NK-92 treated with Interleukin-12 subunit alpha and Interleukin-12 subunit beta, amount 100 ng/mL, for 24 hours (cell line): ENCODE measurements at places on chromosomes 2 and 18.

- no peak for DNase-seq
These were observed 115.0 kb upstream of the CCDC85A start for GRCh38 chr2:56068746-56069145.

DNA sequence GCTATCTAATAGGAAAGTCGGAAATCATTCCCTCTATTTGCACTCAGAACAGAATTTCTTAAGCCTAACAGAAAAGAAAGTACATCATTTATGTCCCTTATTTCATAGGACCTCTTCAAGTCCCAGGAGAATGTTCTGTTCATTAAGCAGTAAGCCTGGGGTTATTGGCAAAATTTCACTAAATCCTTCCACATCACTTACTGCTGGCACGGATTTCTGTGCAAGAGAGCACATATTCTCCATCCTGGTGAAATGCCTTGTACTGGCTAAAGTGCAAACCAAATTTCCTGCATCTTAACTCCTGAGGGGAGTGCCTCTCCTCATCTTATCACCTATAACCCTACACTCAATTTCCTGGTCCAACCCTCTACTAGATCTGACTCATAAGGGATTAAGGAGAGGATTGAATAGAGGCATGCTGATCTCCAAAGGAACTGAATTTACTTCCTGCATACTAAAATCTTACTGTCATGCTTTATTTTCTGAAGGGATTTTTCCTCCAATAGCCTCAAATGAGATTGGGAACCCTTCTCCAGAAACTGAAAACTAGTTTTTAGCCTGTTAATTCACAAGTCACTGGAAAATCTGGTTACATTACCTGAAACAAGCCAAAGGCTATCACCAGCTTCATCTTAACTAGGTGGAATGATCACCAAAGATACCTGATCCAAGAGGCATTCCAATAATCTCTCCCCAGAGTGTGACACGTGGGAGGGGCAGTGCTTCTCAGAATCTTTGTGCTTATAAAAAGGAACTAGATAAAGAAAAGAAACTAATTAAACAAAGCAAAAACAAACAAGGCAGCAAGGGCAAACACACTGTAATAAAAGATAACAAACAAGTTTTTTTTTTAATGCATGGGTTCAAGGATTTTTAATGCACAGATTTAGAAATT is 311.1 kb downstream of the NR4A2 start:
- DNase-seq: no peak

- DNase-seq: no peak
These were observed at the start of gene CCBE1 for GRCh38 chr18:59697236-59697932. CCBE1 (minus strand) TSS chr18:59697423.

DNA sequence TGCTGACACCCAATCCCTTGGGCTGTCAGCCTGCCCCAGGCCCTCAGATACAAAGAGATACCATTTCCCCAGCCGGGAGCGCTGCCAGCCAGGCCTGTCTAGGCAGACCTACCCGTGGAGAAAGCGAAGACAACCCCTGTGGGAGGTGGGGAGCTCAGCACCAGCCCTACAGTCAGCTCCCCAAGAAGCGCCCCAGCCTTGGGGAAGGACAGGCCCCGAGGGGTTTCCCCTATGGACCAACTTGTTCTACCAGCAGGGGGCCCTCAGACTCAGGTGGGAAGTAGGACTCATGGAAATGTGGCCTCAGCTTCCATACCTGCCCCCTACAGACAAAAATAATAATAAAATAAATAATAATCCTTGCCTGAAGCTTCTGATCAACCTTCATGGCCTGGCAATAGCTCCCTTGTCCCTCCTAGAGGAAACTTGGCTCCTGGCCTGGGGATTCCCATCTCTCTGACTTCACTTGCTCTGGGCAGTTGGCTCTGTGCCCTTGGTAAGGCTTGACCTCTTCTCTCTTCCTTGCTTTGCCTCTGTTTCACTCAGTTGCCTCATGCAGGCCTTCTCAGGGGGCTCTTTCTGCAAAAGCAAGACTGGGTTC is 7.0 kb downstream of the SLC35F6 start:
- DNase-seq: no peak

GRCh38 chr18:23618862-23619387 is 32.6 kb upstream of the NPC1 start:
- no peak for DNase-seq

DNA sequence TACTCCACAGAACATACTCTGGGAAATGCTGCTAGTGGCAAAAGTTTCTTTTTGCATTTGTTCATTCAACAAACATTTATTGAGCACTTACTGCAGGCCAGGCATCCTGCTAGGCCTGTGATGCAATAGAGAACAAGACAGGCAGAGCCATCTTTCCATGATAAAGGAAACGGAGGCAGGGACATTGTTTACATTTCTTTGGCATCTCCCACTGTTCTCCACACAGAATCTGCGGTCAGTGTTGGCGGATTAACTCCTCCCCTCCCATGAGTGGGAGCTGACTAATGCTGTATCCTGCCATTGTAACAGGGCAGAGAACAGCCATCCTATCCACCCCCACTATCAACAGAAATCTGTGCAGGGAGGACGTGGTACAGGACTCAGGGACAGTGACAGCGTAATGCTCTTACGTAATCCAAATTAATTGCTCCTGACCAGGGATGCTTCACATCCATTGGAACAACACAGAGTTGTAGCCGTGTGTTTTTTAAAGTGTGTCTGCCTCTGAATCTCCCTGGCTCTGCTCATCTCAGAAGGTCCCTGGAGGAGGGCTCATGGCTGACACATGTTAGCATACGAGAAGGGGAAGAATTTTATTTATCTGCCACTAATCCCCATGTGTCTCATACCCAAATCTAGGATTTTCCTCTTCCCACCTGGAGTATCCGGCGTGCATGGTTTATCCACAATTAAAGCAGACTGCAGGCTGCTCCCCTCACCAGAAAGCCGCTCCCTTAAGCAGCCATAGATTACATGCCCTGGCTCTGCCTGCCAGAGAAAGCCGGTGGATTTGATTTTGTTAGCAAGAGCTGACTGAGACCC is 32.3 kb downstream of the STEAP3 start:
- DNase-seq: no peak

DNA sequence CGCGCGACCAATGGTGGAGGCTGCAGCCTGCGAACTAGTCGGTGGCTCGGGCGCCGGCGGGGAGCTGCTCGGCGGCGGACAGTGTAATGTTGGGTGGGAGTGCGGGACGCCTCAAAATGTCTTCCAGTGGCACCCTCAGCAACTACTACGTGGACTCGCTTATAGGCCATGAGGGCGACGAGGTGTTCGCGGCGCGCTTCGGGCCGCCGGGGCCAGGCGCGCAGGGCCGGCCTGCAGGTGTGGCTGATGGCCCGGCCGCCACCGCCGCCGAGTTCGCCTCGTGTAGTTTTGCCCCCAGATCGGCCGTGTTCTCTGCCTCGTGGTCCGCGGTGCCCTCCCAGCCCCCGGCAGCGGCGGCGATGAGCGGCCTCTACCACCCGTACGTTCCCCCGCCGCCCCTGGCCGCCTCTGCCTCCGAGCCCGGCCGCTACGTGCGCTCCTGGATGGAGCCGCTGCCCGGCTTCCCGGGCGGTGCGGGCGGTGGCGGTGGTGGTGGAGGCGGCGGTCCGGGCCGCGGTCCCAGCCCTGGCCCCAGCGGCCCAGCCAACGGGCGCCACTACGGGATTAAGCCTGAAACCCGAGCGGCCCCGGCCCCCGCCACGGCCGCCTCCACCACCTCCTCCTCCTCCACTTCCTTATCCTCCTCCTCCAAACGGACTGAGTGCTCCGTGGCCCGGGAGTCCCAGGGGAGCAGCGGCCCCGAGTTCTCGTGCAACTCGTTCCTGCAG is at the start of gene HOXD9:
Gene HOXD9 (plus strand): TSS at position 37 of the 728 bp plus-strand sequence. CDS start 50 bp downstream, at position 87.
- DNase-seq: no peak

DNA sequence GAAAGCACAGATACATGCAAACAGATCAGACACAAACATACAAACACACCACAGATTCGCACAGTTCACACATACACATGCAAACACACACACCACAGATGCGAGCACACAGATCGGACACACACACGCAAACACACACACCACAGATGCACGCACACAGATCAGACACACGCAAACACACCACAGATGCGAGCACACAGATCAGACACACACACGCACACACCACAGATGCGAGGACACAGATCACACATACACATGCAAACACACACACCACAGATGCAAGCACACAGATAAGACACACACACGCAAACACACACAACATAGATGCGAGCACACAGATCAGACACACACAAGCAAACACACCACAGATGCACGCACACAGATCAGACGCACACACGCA is 149.0 kb downstream of the PXDN start:
- DNase-seq: no peak

DNA sequence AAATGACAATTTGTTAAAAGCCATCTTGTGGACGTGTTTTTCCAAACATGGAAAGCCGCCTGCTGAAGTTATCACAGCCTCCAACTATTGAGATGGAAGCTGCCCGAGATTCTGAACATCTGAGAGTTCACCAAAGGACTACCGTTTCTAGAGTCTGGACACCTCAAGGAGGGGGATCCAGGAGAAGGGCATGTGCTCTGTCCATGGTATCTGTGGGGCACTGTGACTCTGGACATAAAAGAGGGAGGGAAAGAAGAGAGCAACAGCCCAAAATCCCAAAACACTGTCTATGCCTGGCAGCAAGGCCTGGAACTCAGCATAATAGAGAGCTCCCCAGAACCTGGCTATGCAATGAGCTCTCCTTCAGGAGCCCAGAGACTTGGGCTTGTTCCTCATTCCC is 319.9 kb downstream of the EN1 start:
- no peak for DNase-seq

- DNase-seq: no peak
These were observed 269.7 kb downstream of the GRB14 start for GRCh38 chr2:164351536-164351935.

DNA sequence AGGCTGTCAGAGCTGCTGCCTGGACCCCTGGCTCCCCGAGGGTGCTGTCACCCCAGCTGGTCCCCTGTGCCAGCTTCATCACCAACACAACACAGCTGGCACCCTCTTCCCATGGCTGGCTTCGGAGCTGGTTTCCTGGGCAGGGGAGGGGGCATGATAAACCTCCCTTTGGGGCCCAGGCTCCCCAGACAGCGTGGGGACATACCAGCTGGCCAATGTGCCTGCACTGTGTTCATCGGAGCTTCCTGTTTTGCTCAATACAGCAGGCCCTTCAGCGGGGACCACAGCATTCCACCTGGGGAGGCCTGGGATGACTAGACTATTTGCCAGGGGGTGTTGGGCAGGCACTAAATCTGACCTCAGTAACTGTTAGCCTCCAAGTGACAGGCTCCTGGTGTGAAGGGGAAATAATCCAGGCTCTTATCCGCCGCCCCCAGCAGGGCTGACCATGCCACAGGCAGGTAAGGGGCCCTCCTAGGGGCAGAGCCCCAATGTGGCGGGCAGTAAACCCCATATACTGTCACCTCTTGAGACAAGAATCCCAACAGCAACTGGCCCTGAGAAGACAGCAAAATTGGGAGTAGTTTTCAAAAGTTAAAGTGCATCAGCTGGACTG is 44.6 kb downstream of the EMX1 start:
- no peak for DNase-seq

GRCh38 chr2:135800513-135801460 is 36.2 kb downstream of the LCT start:
- DNase-seq: no peak

- DNase-seq: no peak
These were observed 52.0 kb upstream of the FAM124B start for GRCh38 chr2:224453892-224454291.

DNA sequence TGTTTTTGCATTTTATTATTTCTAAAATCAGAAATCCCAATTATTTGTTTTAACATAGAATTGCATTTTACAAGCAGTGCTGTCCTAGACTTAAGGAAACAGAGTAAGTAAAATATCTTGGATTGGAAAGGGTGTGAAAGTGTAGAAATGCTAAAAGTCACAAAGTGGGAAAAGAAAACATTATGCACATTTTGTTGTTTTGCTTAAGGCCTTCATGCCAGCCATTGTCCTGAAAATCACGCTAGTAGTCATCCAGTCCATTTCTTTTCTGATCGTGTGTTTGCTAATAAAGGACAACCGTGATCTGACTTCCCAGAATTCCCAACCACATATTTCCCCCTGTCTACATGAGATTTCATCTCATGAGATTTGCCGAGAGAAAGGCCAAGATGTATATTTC is 199.1 kb downstream of the PTGR3 start:
- no peak for DNase-seq

DNA sequence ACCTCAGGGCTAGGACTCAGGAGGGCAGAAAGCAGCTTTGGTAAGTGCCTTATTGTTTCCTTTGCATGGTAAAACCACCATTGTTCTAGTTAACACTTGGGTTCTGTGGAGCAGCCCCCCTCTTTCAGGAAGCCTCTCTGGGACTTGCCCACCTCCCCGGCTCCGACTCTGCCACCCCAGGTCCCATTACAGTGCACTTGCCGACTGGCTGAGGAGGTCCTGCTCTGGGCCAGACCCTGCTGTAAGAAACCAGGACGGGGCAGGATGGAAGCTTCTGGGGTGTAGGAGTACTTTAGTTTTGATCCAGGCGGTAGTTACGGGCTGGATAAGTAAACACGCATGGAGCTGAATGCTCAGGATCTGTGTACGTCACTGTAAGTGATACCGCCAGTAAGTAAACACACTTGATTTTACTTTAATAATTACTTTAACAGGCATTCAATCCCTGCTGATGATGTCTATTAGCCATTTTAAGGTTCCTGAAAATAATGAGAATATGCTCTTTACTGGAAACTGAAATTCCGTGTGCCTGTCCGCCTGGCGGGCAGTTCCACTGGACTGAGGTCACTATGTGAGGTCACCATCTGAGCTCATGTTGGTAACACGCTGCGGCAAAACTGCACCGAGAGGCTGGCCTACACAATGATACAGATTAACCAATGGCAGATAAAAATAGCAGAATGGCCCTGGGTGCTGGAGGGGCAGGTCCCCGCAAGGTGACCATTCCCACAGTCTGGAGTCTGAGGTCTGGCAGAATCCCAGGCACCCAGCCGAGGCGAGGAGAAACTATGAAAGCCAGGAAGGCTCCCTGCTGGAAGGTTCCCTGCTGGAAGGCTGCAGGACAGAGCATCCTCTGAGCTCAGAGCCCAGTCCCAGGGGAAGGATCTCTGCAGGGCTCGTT is 25.2 kb downstream of the HS1BP3 start:
- no peak for DNase-seq

DNA sequence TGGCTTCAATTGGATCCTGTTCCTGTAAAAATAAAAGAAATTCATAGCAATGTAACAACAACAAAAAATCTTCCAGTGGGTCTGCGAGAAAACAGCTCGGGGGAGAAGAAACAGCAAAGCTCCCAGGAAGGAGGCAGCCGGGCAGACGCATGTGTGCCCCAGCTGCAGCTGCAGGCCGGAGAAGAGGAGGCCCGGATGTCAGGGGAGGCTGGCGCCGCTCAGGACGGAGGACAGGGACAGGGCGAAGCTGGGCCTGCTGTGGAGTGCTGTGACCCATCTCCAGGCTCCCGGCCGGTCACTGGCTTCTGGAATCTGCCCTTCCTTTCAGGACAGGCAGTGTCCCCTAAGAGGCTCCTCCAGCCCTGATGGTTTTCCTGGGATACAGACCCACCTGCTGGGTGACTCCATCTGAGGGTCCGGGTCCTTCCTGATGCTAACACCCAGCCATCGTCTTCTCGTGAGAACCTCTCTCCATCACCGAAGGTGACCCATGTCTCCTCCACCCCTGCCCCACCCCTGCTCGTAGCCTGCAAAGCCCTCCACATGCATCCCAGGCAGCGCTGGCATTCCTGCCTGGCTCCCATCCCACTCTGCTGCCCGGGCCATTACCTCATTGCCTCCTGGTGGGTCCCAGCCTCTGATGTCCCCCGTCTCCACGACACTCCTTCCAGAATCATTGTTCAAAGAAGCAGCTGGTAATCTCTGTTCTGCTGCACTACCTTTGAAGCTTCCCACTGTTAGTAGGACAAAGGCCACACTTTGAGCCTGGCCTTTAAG is 145.4 kb upstream of the TWIST2 start:
- no peak for DNase-seq

GRCh38 chr2:97761192-97761591 is 47.8 kb downstream of the ZAP70 start:
- DNase-seq: no peak
